SW 1271 (cell line): ENCODE measurements at places on chromosomes 4 and X.

GRCh38 chrX:110310896-110311295 is 7.0 kb downstream of the AMMECR1 start:
- no peak for DNase-seq

DNA sequence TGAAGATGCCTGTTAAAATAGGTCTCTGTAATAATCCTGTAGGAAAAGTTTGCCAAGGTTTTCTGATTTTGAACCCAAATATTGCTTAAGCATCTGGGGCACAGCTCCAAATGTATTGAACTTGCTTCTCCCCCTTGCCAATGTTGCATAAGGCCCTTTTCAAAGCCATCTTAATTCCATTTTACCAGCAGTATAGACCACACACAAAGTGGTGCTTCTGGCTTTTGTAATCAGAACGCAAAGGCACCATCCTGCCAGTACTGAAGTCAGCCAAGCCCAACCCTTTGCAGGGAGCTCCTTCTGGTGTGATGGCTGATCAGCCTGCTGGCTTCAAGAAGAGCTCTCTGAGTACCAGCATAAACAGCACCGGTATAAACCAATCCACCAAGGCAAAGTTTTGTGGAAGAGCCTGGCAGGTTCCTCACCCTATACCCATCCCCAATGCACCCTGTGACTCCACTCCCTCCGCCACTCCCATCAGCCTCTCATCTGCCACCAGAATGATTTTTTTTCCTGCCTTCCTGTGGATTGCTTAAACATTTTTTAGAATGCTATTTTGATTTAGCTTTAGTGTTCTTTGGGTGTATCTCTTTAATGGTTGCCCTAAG is 39.2 kb upstream of the USP9X start:
- no peak for DNase-seq

DNA sequence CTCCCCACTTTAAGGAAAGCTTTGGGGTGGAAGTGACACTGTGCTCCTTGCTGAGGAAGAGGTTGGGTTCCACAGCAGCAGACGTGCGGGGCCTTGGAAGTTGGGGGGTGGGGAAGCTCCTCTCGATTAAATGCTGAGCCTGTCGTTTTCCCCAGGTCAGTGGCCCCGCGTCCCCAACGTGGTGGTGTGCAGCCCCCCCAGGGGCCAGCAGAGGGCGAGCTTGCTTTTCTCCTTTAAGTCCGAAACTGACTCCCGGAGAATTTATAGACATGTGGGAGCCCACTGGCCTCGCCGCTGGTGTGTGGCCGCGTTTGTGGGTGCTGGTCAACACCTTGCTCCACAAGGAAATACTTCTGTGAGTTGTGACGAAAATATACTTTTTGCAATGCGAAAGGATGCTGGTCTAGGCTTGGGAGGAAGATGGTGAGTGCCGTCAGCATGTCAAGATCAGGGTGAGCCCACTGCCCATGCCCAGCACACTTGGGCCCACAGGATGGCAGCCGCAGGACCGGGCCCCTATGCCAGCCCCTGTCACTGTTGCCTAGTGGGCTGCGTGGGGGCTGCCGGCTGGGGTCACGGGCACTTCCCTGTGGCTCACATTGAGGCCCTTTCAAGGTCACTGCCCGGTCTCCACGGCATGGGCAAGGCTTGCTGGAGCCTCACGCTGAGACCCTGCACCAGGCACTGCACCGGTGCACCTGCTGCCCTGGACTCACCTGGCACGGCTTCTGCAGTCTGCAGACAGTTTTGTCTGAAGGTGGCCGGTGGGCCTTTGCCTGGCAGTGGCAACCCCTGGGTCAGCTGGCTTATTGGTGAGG is 9.4 kb downstream of the UVSSA start:
- DNase-seq: no peak

DNA sequence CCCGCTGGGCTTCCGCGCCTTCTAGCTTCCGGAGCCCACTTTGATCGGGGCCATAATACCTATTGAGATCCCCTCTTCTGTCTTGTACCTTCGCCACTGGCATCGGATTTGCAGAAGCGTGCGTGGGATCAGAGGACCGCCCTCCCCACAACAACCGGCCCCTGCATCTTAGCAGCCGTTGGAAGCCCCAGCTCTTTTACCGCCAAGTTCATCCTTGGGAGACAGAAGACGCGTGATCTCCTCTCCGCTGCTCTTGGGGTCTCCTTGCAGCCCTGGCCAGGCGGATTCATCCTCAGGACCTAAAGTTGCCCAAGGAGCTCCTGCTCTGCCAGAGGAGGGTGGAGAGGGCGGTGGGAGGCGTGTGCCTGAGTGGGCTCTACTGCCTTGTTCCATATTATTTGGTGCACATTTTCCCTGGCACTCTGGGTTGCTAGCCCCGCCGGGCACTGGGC is 1.6 kb downstream of the SLIT2 start:
- no peak for DNase-seq

DNA sequence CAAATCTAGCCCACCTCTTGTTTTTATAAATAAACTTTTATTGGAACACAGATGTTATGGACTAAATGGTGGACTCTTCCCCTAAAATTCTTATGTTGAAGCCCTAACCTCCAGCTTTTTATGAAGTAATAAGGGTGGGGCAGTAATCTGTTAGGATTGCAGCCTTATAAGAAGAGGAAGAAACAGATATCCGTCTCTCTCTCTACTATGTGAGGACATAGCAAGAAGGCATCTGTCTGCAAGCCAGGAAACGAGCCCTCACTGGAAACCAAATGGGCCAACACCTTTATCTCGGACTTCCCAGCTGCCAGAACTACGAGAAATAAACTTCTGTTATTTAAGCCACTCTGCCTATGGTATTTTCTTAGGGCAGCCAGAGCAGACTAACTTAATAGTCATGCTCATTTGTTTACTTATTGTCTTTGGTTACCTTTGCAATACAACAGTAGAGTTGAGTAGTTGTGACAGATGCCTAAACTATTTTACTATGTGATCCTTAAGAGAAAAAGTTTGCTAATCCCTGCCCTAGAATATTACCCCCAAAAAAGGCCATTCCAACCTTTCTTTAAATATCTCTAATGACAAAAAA is 67.4 kb downstream of the MANBA start:
- no peak for DNase-seq

GRCh38 chr4:177405508-177405907 is 36.7 kb downstream of the AGA start:
- DNase-seq: no peak

GRCh38 chr4:153204728-153205648 is 745 bp downstream of the TRIM2 start:
- no peak for DNase-seq

DNA sequence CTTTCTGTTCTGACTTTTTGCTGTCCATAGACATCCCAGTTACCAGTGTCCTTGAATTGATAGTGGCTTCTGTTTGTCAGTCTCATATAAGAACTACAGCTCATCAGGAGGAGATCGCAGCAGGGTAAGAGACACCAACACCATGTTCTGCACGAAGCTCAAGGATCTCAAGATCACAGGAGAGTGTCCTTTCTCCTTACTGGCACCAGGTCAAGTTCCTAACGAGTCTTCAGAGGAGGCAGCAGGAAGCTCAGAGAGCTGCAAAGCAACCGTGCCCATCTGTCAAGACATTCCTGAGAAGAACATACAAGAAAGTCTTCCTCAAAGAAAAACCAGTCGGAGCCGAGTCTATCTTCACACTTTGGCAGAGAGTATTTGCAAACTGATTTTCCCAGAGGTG is 30.1 kb downstream of the GUCY1A1 start:
- no peak for DNase-seq

DNA sequence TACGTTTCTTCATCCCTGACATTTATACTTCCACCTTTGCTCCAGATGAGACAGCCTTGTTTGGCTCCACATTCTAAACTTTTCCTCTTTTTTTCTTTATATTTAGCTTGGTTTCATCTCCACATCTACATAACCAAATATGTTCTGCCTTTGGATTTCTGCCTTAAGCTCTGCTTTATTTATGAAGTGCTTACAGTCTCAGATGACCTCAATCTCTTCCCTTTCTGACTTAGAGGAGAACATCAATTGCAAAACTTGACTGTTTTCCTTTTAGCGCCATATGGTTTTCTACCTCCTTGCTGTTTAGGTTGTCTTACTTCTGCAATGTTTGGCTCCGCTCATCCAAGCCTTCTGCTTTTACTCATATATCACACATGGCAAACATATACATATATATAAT is 7.5 kb downstream of the ASB5 start:
- DNase-seq: no peak

DNA sequence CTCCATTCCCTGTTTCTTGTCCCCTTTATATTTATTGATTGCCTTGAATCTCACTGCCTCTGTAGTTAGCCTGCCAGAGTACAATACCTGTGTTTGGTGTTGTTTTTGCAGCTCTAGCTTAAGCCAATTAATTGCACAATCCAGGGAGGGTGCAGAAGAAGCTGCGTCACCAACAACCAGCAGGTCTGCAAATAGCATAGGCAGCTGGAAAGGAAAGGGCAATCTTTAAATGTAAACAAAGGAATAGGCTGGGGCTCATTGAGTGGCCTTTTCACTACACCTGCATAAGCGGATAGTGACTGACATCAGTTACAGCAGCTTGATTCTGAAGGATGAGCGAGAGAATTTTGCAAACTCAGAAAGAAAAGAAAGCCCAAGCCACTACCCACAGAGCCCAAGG is 106.8 kb upstream of the RAI2 start:
- no peak for DNase-seq

DNA sequence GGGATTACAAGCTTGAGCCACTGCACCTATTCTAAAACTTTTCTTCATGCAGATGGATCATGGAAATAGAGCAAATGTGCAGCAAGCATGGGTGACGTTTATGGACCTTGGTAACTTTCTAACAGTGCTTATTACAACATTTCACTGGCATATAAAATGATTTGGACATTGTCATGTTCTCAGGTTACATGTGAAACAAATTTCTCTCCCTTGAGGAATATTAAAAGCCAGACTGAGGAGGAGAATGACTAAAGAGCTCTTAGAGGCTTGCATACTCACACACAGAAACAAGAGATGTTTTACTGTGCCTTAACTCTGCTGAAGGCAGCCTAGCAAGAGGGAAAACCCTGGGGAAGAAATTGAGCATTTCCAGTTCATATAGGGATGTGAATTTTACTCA is 38.6 kb upstream of the GPR101 start:
- no peak for DNase-seq

- DNase-seq: no peak
Measured at GRCh38 chr4:94551643-94552564, 100.2 kb downstream of the PDLIM5 start.

DNA sequence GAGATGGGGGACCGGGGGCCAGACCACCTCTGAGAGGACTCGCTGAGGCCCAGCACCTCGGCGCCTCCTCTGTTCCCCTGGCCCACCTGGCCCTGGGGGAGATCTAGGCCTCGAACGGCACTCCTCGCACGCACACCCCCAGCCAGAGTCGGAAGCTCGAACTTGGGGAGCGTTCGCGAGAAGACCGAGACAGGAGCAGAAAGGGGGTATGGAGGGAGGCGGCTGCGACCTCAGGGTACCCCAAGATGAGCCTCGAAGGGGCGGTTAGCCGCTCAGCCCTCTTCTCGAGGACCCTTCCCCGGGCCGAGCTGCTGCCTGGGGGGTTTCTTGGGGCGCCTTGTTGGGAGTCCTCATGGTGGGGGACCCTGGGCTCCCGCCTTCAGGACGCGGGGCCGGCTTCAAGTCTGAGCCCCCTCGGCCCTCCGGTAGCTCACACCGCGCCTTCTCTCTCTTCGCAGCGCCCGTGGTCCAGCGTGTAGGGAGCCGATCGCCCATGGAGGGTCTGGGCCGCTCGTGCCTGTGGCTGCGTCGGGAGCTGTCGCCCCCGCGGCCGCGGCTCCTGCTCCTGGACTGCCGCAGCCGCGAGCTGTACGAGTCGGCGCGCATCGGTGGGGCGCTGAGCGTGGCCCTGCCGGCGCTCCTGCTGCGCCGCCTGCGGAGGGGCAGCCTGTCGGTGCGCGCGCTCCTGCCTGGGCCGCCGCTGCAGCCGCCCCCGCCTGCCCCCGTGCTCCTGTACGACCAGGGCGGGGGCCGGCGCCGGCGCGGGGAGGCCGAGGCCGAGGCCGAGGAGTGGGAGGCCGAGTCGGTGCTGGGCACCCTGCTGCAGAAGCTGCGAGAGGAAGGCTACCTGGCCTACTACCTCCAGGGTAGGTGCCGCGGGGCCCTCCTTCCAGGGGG is 706 bp downstream of the DUSP9 start:
- no peak for DNase-seq

DNA sequence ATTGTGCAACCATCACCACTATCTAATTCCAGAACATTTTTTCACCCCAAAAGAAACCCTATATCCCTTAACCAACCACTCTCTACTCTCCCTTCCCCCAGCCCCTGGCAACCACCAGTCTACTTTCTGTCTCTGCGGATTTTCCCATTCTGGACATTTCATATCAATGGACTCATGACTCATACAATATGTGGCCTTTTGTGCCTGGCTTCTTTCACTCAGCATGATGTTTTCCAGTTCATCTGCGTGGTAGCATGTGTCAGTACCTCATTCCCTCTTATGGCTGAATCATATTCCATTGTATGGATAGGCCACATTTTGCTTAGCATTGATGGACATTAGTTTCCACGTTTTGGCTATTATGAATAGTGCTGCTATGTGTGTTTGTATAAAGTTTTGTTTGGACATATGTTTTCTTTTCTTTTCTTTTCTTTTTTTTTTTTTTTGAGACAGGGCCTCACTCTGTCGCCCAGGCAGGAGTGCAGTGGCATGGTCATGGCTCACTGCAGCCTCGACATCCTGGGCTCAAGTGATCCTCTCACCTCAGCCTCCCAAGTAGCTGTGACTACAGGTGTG is 335.4 kb downstream of the BCOR start:
- DNase-seq: no peak

GRCh38 chr4:87196927-87197326 is 23.5 kb downstream of the KLHL8 start:
- no peak for DNase-seq

DNA sequence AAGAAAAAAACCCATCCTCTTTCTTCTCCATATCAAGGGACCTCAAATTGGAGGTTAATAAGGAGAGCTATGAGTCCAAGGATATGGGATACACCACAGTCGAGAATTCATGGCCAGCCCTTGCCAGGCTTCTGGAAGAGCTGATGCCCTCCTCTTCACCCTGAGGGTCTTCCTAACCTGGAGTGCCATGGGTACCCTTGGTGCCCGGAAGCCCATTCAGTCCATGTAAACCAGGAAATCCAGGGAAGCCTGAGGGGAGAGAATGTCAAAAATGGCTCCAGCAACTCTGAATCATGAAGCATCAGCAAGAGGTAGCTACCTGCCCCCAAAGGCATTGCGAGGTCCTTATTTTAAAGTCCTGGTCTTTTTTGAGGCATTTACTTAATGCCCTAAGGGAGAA is 78.2 kb downstream of the ATG4A start:
- DNase-seq: no peak
